ENCODE measurements at places on chromosomes 2 and 18.

DNA sequence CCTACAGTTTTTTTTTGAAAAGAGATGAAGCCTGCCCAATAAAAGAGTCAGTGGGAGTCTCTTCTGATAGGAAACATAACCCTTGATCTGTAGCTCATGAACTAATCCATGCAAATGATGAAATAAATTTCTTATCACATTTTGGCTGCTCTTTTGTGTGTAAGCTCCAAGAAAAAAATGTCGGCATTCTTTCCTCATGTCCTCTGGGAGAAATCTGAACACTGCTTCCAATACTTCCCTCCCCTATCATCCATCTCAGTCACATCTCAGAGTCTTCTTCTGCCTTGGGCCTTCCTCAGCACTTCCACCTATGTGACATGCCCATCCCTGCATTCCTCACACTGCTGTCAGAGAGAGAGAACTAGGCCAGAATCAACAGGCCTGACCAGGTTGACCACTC is 395.7 kb upstream of the ST6GAL2 start:
- DNase-seq = no peak

- peak; percentile 49 for DNase-seq
Measured at GRCh38 chr2:32947076-32947483, 327 bp downstream of the LTBP1 start.

- no peak for DNase-seq
Measured at GRCh38 chr2:1117569-1117968, 166.9 kb downstream of the SNTG2 start.

GRCh38 chr18:69889009-69889408 is 58.7 kb downstream of the CD226 start:
- DNase-seq = no peak

DNA sequence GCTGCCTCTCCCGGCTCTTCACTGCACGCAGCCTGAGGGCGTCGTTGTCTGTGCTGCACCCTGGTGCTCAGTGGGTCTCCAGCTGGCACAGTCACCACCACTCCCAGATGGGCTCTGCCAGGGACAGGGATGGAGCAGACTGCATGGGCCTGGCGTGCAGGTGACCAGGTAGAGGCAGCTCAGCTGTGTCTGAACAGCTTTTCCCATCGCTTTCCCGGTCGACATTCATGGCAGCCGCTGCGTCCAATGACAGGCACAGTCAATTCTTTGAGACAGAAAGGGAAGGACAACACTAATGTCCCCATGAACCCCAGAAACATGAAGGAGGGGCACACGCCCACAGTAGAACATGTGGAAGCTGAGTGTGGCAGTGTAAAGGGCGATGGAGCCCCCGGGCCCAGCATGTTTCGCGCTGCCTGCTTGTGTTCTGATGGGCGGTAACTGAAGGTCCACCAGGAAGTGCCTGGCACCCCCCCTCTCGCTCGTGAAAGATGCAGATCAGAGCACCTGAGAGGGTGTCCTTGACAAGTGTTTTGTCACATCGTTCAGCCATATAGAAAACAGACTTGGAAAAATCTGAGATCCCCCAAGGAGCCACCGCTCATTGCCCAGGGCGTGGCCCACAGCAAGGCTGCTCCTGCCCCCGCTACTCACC is 122.4 kb downstream of the NFATC1 start:
- DNase-seq = no peak

DNA sequence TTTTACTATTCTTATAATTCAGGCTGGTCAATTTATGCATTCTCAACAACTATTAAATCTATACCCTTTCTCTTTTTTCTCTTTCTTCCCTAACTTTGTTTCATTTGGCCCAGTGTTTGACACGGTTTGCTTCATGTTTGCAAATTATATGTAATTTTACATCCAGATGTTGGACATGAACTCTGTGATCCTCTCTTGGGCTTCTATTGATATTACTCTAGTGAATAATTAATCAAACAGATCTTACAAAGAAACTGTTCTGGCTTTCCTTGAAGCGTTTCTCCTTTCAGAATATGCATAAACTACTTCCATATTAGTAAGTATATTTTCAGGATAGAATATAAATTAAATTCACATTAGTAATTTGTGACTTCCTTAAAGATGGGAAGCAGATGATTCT is 225.1 kb upstream of the TMEFF2 start:
- no peak for DNase-seq

DNA sequence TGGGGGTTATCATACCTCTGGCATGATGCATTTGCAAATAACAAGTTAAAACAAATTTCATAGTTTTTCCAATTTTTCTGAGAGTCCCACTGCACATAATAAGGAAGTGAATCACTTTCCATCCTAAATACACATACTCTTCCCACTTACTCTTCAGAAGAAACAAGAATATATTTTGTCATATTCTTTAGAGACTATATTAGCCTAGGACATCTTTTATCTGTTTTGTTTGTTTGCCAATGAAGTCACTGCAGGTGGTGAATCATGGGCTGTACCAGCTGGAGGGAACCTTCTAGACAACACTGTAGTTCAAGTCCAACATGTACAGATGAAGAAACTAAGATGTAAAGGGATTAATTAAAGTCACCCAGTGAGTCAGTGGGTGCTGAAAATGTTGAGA is 116.8 kb downstream of the XIRP2 start:
- no peak for DNase-seq

- DNase-seq = no peak
Measured at GRCh38 chr2:207950063-207950760, 75.1 kb downstream of the PLEKHM3 start.

DNA sequence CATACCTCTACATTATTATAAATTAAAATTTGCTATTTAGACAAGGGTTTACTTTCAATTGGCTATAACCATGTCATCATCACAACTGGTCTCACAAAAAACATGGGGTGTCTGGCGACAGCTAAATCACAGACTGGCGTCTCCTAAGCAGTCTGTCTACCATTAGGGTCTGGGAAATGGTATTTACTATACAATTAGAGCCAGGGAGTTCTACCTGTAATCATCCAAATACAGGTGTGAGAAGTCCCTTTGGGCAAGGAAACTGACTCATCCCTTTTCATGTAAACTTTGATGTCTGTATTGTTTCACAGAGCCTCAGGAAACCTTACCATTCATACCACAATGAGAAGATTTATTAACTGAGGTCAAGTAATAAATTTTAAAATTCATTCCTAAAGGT is 126.7 kb downstream of the OLA1 start:
- no peak for DNase-seq

- DNase-seq = peak; percentile 39
Measured at GRCh38 chr2:54470266-54470938, 14.3 kb downstream of the SPTBN1 start.

DNA sequence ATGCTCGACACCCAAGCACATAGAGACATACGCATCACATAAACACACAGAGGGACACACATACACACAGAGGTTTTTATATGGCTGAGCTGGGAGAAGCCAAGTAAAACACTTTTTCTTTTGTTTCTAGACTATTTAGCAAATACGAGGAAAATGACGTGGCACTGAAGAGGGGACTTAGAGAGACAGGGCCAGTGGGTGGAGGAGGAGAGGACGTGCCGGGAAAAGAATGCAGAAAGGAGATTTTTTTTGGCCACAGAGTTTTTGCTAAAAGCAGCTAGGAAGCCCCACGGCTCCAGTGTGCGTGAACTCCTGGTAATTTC is 168.5 kb upstream of the KLF7 start:
- no peak for DNase-seq

DNA sequence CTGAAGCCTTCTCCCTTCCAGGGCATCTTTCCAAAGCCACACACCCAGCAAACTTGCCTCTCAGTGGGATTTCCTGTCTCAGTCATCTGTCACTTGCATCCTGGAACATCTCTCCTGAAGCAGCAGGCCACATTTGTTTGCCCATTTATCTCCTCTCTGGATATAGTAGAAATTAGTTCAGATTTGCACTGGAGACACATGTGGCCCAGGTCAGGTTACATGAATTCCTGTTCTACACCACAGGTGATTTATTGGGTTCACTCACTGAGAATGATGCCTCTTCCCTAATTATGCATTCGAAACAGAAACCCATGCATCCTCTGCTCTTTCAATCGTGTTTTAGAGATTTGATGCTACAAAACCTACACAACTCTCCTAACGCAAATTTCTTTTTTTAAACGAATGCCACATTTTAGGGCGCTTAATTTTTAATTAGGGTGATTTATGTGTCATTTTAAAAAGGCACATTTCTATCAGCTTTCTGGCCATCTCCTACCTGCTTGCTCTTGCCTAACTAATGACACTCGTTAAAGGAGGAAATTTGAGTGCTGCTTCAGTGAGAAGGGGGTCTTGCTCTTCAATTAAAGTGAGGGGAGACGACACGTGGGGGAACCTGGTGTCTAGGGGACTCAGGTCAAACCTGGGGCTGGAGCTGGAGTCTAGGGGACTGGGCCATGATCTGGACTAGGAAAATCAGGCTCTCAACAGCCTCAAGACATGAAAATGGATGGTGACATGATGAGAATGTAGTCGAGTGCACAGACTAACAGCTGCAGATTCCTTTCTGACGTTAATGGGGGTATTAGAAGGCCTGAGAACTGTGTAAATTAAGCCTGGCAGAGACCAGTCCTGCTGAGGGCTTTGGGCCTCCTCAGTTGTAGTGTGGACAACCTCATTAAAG is 221.4 kb downstream of the CLIP4 start:
- no peak for DNase-seq

- DNase-seq = no peak
Measured at GRCh38 chr2:240995041-240996021, 3.1 kb upstream of the SNED1 start.

- DNase-seq = no peak
Measured at GRCh38 chr18:34511435-34511834, 198.7 kb upstream of the DTNA start.

GRCh38 chr2:187345338-187345737 is 102.7 kb downstream of the CALCRL start:
- DNase-seq = no peak

GRCh38 chr2:216090369-216090786 is 8.7 kb downstream of the TMEM169 start:
- peak; percentile 46 for DNase-seq

DNA sequence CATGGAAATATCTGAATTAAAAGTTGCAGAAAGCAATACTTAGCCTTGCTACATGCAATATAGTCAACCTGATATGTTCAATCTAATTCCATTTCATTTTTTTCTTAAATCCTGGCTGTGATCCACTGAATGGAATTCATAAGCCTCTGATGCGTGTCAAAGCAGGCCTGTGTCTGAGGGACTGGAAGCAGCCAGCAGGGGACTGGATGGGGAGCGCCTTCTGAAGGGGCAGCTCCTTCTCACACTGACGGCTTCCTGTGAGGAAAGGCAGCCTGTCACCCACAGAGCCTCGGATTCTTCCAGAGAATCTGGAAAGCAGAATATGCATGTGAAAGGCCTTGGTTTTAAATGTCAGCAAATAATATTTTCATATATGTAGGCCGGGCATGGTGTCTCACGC is 73.5 kb downstream of the KCNF1 start:
- no peak for DNase-seq

DNA sequence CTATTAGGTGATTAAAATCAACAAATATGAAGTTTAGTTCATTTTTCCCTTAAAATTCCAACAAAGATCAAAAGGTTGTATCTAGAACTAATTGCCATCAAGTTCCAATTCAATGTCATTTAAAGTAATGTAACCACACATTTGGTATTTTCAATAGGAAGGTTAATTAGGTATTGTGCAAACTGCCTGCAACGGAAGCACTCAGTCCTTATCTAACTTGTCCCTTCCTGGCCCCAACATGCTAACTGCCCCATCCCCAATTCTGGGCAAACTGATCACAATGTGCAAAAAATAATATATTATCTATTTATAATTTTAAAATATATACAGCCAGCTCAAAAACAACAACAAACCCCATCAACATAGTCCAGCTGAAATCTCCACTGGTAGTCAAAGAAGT is 33.2 kb downstream of the VIL1 start:
- DNase-seq = no peak

DNA sequence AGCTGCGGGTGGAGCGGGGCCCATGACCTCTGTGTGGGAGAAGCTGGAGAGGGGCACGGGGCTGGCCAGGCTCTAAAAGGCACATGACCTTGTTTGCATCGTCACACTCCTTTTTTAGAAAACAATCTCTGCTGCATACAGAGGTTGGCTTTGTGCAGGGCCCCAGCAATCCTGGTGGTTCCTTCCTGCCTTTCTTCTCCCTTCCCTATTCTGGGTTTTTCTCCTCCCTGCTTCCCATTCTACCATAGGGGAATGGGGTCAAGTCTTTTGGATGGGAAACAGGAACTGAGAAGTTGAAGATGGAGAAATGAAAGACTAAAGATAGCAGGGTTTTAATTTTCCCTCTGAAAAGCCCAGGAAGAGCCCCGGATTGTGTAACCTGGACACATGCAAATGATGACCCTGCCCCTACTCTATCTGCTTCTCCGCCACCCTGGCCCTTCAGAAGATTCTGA is 53.9 kb downstream of the ASAP2 start:
- DNase-seq = no peak

GRCh38 chr2:18245375-18245774 is 315.1 kb downstream of the RDH14 start:
- no peak for DNase-seq

DNA sequence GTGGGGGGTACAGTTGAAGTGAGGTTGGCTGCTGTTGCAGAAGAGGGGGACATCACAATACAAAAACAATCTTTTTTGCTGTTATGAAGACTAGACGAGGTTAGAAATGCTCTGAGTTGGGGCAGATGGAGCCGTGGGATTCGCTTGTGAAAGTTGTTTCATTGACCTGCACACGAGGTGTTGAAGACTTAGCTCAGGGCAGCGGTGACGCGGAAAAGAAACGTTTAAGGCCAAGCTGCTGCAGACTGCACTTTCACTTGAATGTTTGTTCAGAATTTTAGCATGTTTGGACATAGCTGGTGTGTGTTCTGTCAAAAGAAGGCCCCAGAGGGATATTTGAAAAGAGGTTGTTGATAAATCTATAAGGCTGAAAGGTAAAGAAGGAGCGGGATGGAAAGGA is 46.3 kb downstream of the MTCL1 start:
- no peak for DNase-seq

DNA sequence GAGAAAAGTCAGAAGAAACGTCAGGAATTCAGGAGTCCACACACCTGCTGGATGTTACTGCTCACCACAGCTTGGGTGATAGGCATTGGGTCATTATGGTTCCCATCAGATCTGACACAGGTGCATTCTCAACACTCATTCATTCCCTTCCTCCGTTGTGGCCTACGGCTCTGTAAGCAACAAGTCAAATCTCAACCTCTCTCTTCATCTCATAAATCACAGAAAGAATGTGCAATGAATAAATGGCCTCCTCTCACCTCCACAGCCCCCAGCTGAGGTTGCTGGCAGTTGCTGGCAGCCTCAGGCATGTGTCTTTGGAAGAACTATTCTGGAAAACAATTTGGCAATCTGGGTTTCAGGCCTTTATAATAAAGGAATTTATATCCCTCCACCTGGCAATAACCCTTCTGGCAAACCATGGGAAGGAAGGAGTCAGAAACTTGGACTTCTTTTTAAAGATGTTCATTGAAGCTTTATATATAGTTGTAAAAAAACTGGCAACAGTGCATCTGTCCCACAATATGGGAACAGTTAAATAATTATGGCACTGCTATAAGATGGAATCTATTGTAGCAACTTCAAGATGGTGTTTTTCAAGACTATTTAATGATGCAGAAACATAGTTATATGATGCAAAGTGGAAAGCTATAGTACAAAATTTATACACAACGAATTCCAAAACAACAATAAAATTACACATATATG is 175.4 kb downstream of the ANAPC1 start:
- no peak for DNase-seq

GRCh38 chr2:45541450-45541849 is 69.6 kb downstream of the SRBD1 start:
- DNase-seq = no peak

- DNase-seq = no peak
Measured at GRCh38 chr2:121555008-121555407, 24.3 kb downstream of the RNU4ATAC start.

- DNase-seq = no peak
Measured at GRCh38 chr18:31633392-31634330, 42.0 kb downstream of the TTR start.

All from AG20443 (cell line).